ENCODE measurements at places on chromosomes 2 and 18.

GRCh38 chr2:182043021-182043420, 57.4 kb downstream of the PPP1R1C start:
- no peak for DNase-seq

DNA sequence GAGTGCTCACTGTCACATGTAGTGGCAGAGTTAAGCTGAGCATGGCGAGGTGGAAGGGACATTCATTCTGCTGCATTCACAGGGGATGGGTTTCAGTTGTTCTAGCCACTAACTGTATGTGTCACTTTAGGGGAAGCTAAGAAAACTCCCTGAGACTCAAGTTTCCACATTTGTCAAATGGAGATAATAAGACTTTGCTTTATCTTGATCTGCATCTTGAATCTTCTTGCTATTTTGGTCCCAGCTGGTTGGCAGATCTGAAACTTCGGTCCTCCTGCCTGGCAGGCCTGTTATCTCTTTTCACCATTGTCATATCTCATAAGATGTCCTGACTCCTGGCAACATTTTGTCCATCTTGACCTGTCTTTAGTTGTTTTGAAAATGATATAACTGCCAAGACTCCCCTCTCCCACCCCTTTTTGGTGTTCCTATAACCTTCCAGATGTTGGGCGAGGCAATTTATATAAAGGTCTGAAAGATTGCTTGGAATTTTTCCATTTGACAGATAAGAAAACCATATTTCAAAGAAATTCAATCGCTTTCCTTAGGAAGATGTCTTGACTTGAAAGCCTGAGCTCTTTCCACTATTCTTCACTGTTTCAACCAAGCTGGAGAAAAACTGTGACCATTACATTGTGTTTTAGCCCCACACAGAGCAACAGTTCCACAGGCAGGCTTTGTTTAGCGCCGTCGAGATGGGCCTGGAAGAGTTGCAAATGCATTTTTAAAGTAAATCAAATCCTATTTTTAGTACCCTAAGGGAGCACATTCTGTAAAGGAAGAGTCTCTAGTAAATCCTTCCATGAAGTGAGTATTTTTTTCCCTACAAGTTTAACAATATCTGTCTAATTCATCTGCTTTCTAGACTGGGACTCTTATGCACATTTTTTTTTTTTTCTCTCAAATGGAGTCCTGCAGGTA, 33.4 kb downstream of the MYCN start:
- DNase-seq, result no peak

DNA sequence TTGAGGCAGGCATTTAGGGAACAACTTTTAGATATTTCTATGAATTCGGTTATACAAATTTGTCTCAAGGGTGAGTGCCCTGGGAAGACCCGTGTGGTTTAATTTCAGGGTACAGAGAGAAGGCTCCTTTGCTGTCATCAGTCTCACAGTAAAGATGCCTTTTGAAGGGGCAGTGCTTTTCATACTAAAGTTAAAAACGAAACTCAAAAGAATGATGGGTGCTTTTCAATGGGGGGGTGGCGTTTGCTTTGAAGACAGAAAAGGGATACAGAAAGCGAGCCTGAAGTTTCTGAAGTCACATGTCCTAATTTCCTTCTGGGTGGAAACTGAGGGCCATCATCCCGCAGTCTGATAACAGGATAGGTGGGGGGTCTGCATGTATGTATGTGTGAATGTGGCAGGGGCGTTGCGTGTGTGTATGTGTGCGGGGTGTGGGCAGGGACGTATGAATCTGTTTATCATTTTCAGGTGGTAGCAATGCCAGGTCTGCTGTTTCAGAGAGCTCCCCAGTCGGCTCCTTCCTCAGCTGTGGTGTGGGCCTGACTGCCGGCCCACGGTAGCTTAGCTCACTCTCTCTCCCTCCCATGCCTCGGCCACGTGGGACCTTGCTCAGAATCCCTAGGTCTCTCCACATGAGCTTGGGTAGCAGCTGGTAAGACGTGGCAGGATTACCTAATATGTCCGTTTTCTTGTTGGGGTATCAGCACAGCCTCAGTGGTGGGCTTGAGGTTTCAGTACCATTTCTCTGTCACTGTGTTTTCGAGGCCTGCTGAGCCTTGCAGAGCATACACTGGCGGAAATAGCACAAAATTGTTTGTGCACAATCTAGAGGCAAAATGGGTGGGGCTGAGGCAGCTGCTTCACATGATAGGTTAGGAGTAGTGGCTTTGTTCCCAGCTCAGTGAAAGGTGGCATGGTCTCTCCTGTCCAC, 32.7 kb downstream of the ARHGAP25 start:
- no peak for DNase-seq

DNA sequence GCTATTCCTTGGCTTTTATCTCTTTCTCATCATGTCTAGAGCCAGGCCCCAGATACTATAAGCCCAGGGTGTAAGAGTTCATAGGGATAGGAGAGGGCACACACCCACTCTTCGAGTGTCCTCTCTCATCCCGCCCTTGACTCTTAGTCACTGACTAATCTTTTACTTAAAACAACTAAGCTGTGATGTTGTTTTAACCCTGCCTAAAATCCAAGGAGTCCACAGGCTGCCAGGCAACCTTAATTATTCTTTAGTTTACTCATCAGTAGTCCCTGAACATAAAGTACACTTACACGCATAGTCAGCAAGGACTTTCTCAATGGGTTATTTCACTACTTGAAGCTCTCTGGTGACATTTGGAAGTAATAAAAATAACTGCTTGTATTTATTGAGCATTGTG, 28.4 kb downstream of the GREB1L start:
- DNase-seq, result no peak

DNA sequence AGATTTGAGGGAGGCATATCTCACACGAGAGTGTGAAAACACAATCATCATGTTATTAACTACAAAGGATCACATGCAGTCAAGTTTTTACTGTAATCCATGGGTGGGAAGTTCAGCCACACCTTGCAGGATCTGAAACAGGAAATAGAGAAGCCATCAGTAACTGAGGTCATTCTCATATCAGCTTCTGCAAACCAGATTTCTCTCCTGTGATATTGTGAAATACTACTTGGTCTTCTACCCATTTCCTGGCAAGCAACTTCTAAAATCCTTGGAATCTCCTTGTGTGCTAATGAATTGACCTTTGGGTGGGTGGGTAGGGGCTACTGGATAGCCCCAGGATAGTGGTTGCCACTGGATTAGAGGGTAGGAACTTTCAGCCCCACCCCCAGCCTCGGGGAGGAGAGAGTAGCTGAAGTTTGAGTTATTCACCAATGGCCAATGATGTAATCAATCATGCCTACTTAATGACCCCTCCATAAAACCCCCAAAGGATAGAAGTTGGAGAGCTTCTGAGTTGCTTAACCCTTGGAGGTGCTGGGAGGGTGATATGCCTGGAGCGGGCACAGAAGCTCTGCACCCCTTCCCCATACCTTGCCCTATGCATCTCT, 25.6 kb upstream of the TGIF1 start:
- DNase-seq, result no peak

- no peak for DNase-seq
These were observed 15.4 kb downstream of the TGOLN2 start for GRCh38 chr2:85312404-85312803.

DNA sequence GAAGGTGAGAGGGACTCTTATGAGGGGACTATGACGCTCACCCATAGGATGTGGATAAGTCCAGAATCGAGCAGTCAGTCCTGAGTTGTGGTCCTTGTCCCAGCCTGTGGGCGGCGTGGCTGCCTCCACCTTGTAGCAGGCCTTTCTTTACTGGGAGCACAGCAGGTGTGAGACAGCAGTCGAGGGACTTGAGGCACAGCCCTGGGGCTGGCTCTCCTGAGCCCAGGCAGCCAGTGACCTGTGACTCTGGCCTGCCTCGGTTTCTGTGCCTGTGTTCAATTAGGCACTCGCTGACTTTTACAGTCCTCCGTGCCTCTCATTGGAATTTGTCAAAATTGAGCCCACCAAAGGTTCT, 8.3 kb downstream of the PPP1R7 start:
- no peak for DNase-seq

GRCh38 chr2:29528891-29529520, 392.4 kb downstream of the ALK start:
- DNase-seq, result no peak

- DNase-seq, result no peak
These were observed 669.3 kb downstream of the BCL11A start for GRCh38 chr2:59884166-59884565.

- no peak for DNase-seq
These were observed 76.2 kb downstream of the CDK15 start for GRCh38 chr2:201882353-201883090.

- no peak for DNase-seq
These were observed 74.5 kb downstream of the RTP5 start for GRCh38 chr2:241943961-241944575.

GRCh38 chr2:98829581-98830270, 98.8 kb upstream of the MGAT4A start:
- no peak for DNase-seq

GRCh38 chr18:58852629-58853028, 12.0 kb upstream of the ZNF532 start:
- no peak for DNase-seq

DNA sequence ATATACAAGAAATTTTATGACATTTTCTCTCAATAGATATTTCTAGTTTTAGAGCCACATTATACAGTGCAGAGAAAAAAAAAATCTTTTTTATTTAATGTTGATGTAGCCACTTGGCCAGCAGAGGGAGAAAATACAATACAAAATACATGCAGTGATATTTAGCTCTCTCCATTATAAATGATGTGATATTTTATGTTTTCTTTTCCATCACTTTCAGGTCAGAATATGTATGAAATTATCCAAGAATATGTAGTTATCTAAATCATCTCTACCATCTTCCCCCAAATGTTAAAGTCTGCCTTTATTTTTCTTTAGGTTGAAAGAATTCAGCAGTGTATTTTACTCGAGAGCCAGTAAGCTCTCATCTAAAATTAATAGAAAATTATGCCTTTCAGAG, 533.6 kb upstream of the FSHR start:
- no peak for DNase-seq

GRCh38 chr2:12428324-12428723, 288.4 kb upstream of the TRIB2 start:
- DNase-seq, result no peak

GRCh38 chr2:234374736-234375135, 122.1 kb downstream of the ARL4C start:
- DNase-seq, result no peak

GRCh38 chr18:67672155-67672554, 155.6 kb upstream of the DSEL start:
- DNase-seq, result no peak

- no peak for DNase-seq
These were observed 426.9 kb downstream of the CDH2 start for GRCh38 chr18:27750014-27750413.

DNA sequence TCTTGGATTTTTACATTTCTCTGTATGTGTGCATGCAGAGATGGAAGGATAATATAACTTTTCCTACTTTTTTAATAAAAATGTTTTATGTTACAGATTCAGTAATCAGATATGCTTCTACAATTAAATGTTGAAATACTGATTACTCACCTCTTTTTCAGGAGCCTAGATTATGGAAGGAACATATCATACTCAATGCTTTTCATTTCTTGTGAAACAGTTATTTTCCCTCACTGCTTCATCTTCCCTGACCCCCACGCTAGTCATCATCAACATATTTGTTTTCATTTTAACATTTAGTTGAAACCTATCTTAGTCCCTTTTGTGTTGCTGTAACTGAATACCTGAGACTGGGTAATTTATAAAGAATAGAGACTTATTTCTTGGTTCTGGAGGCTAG, 190.7 kb downstream of the WDR7 start:
- no peak for DNase-seq

GRCh38 chr18:12534820-12535219, 123.1 kb downstream of the SPIRE1 start:
- DNase-seq, result no peak

DNA sequence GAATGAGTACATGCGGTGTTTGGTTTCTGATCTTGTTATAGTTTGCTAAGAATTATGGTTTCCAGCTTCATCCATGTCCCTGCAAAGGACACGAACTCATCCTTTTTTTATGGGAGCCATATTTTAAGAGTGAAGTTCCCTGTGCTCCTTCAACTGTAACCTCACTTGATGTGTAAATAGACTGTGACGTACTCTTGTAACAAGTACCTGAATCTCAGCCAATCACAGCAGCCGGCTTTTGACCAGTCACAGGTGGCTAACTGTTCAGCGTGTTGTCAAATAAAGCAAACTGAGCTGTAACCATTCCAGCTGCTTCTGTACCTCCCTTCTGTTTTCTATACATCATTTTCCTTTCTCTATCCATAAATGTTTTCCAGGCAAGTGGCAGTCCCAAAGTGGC, 774.3 kb upstream of the HS6ST1 start:
- no peak for DNase-seq

- no peak for DNase-seq
These were observed 278.0 kb downstream of the NEDD4L start for GRCh38 chr18:58321986-58322385.

DNA sequence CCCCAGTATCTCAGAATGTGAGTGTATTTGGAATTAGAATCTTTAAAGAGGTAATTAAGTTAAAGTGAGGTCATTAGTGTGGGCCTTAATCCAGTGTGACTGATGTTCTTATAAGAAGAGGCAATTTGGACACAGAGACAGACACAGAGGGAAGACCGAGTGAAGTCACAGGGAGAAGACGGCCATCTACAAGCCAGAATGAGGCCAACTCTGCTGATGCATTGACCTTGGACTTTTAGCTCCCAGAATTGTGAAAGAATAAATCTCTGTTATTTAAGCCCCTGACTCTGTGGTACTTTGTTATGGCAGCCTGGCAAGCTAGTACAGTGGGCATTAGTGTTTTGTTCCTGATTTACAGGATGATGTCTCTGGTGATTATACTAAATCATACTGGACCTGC, 64.6 kb downstream of the LTBP1 start:
- DNase-seq, result no peak

DNA sequence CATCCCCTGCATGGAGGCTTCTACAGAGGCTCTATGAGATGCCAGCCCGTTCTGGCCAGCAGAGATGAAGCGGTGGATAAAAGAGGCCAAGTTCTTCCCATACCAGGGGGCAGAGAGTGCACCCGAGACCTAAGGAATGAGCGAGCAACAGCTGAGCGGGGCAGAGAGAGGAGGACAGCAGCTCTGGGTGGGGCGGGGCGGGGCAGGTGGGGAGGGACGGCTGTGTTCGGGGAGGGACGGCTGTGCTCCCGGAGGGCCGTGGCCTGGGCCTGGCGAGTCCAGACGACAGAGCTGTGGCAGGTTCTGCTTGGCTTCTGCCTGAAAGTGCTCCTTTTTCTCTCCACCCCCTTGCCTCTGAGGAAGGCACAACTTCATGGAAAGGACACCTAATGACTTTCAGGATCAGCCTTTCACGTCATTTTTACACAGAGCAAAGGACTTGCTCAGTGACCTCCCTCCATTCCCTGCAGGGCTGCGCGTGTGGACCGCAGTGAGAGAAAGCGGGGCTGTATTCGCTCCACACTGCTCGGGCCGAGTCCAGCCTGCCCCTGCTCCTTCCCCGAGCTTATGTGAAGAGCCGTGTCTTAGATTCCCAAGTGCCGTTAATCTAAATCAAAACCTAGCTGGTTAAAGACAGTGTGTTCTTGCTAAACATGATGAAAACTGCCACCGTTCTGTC, 232.9 kb downstream of the HDAC4 start:
- no peak for DNase-seq

DNA sequence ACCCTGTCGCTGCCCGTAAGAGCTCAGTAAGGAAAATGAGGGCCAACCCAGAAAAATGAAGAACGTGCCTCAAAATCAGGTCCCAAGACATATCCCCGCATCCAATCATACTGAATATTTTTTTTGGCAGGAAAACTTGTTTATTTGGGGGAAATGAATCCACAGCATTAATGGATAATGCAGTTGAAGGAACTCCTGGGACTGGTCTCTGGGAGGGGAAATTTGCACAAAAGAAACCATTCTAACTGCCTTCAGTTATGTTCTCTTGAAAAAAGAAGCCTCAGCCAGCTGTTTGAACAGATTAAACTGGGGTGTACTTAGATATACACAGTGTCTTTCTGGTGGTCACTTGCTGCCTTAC, 61.3 kb downstream of the SPRED2 start:
- DNase-seq, result no peak

Data from activated B cell treated with CpG ODN at 0.5 μM for 24 hours (primary cell).